ENCODE measurements at places on chromosomes 1 and 21.

DNA sequence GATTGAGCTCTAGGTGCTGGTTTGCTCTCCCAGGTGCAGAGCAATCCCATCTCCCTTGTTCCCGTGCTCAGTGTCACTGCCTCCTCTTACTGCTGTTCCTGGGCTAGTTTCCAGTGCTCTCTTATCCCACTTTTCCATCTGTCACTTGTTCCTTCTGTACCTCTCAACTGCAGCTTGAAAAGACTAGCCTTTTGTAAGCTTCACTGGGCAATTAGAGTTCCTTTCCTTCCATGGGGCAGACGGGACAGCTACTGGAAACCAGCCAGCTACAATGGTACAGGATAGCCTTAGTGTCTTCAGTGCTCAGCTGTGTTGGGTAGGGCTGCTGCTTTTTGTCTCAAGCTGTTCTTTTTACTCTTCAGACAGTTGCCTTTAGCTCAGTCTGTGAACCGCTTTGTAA lies 31.6 kb downstream of the AGT start:
- DNase-seq: no peak

DNA sequence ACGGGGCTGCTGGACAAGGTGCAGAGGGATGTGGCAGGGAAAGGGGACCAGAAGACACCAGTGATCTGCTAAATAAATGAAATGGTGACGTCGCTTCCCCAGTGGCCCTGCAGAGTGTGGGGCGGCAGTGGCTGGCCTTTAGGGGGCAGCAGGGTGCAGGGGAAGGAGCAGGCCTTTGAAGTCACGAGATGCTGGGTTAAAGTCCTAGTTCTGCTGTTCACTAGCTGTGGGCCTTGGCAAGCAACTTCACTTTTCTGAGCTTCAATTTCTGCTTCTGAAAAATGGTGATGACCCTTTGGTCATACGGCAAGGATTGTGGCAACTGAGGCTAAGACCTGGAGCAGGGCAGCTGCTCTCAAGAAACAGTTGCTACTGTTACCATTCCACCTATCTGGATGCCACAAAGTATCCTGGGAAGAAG lies 9.2 kb upstream of the GALE start:
- no peak for DNase-seq

- DNase-seq: no peak
These were observed 18.7 kb downstream of the HEYL start for GRCh38 chr1:39620659-39621165.

- no peak for DNase-seq
These were observed 95.3 kb downstream of the NAV1 start for GRCh38 chr1:201634261-201634660.

DNA sequence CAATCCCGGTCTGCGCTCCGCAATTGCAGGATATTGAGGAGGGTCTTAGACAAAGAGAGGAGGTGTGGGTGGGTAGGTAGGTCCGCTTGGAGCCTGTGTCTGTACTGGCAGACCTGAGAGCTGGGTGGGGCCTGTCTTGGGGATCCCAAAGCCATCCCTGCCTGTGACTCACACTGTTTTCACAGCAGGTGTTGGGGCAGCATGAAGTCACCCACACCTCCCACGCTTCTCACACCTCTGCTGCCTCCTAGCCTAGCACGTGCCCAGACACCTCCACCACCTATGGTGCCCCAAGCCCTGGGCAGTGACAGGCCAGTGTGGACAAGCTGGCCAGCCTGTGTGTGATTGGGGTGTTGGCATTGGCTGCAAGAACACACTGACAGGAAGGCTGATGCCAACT lies 65.7 kb upstream of the ECE1 start:
- no peak for DNase-seq

DNA sequence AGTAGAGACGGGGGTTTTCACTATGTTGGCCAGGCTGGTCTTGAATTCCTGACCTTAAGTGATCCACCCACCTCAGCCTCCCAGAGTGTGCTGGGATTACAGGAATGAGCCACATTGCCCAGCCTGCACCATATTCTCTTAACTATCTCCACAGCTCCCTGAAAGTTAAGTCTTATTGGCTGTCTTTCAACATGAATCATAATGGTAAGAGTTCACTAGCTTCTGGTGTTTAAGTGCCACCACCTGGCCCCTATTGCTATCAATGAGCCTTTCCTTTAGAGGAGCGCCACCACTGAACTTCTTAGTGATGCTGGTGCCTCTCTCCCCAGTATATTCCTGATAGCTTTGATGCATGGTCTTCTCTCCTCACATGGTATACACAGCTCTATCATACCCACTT lies 15.7 kb downstream of the ZFYVE9 start:
- DNase-seq: no peak

DNA sequence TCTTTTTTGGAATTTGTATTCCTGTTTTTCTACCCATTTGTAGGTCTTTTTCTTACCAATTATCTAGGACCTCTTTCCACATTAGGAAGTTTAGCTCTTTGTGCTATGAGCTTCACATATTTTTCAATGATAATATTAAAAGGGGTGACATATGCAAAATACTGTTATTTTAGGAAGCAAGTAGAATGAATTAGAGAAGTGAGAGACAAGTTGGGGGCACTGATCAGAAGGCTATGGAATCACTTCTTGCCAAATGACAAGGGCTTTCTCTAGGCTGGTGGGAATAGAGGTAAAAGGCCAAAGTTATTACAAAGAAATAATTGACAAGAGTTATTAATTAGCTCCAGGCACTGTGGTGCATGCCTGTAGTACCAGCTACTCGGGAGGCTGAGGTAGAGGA lies 4.3 kb upstream of the BCAR3 start:
- DNase-seq: no peak

GRCh38 chr21:28317177-28317950 lies 675.3 kb downstream of the LTN1 start:
- DNase-seq: no peak

- no peak for DNase-seq
These were observed 19.3 kb upstream of the SLC35A3 start for GRCh38 chr1:99950486-99950885.

DNA sequence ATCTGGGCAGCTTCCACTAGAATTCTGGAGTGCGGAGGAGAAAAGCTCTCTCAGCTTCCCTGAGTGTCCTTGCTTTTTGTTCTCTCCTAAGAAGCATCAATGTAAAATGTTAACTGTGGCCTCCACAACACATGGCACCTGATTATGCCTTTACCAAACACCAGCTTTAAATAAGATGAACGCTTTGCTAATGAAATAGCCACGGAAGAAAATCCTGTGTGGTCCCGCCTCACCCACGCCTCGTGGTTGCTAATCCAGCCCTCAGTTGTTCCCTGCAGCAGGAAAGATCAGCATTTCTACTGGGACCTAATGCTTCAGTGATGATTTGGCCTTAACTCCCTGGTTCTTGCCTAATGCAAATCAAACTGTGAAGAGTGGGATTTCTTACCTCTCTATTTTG lies 1.8 kb upstream of the ERG start:
- no peak for DNase-seq

GRCh38 chr1:41530411-41530810 lies 45.9 kb upstream of the EDN2 start:
- DNase-seq: no peak

GRCh38 chr1:172931761-172932160 lies 119.0 kb downstream of the TNFSF18 start:
- DNase-seq: no peak

DNA sequence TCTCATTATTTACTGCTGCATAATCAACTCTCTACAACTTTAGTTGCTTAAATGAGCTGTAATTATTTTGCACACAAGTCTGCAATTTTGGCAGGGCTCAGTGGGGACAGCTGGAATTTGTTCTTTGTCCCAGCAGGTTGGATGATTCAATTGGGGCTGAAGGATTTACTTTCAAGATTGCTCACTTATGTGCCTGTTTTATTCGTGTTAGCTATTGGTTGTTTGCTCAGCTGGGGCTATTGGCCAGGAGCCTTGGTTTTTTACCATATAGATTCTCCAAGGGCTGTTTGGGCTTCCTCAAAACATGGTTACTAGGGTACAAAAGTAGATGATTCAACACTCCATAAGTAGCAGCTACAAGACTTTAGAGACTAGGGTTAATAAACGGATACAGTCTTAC lies 13.4 kb downstream of the OR10R2 start:
- no peak for DNase-seq

GRCh38 chr1:9235096-9235459 lies 504 bp downstream of the H6PD start:
- DNase-seq: no peak

GRCh38 chr1:4624801-4625200 lies 29.6 kb upstream of the AJAP1 start:
- DNase-seq: no peak

GRCh38 chr1:179230721-179231120 lies 1.2 kb upstream of the ABL2 start:
- no peak for DNase-seq

DNA sequence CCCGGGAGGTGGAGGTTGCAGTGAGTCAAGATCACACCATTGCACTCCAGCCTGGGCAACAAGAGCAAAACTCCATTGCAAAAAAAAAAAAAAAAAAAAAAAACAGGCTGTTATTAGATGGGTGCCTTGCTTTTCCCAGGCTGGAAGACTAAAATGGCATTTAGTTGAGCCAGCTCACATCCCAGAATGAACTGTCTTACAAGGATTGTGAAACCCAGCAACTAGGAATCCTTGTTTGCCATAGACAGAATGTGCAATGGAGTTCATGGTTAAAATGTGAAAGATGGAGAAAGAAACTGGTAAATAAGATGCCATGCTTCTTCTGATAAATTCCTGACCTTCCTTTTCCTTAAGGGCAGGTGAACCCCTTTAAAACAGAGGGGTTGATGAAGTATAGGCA lies 215.8 kb upstream of the GREM2 start:
- peak; percentile 31 for DNase-seq

GRCh38 chr1:112507336-112507735 lies 1.4 kb upstream of the WNT2B start:
- no peak for DNase-seq

DNA sequence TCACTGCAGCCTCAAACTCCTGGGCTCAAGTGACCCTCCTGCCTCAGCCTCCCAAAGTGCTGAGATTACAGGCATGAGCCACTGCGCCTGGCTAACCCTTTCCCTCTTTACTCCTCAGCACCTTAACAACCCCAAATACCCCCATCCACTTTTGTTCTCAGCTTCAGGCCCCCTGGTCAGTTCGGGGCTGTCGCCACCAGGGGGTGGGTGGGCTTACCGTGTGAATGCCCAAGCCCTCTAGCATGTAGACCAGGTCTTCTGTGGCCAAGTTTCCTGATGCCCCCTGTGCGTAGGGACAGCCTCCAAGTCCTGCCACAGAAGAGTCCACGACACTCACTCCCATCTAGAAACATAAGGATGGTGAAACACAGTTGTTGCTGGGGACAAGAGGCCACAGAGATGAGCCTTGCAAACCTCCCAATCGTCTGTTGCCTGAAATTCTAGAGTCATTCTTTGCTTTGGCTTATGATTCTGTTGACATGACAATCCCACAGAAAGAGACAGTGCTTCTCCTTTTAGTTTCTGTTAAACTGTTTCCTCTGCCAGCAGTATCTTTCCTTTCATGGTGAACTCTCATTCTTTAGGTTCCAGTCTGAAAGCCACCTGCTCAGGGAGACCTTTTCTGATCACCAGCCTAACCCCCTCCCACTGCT lies 3.8 kb upstream of the GALE start:
- DNase-seq: no peak

- DNase-seq: peak; percentile 82
These were observed 136.1 kb upstream of the HOOK1 start for GRCh38 chr1:59678493-59679228.

GRCh38 chr21:35438643-35439404 lies 389.7 kb upstream of the RUNX1 start:
- no peak for DNase-seq

DNA sequence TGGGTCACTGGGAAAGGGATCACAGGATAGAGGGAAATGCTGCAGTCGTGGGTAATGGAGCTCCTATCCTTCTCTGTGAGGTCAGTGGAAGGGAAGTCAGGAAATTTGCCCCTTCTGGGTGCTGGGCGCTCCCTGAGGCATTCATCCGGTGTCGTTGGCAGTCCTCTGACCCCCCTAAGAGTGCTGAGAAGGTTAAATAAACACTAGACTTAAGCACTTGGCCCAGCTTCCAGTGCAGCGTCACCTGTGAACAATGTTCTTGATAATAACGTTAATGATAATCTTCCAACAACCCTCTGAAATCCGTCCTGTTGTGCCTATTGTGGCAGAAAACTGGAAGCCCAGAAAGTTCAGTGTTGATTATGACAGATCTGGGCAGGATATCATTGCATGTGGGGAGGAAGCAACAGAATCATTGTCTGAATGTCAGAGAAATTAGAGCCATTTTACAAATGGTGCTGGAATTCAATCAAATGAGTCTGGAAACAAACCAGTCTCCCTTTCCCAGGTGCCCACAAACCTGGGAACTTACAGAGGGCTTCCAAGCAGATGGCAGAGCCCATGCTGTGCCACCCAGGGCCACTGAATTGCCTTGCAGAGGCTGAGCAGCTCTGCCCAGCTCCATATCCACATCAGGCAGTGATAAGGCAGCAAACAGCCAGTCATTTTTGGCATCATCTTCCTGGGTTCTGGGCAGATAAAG lies 216.8 kb downstream of the KAZN start:
- DNase-seq: no peak

DNA sequence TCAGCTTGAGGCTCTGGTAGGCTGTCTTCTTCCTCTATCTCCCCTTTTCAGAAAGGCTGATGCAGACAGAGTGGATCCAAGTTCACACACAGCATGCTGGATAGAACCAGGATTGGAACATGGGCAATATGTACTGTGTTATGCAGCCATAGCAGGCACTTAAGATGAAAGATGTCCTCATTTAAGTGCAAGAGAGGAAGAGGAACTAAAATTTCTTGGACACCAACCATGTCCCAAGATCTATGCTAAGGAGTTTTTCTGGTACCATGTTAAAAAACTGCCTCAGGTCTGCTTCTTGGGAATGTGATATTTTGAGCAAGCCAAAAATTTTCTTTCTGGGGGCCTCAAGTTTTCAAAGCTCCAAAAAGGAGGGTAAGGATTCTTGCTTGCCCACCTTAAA lies 1.2 kb downstream of the SDHB start:
- DNase-seq: no peak

GRCh38 chr1:221363039-221363438 lies 378.9 kb downstream of the DUSP10 start:
- DNase-seq: no peak

GRCh38 chr1:93448983-93449804 lies 1.3 kb downstream of the FNBP1L start:
- no peak for DNase-seq

All from GM04503 (cell line).